ENCODE measurements at places on chromosomes 3 and 15.

DNA sequence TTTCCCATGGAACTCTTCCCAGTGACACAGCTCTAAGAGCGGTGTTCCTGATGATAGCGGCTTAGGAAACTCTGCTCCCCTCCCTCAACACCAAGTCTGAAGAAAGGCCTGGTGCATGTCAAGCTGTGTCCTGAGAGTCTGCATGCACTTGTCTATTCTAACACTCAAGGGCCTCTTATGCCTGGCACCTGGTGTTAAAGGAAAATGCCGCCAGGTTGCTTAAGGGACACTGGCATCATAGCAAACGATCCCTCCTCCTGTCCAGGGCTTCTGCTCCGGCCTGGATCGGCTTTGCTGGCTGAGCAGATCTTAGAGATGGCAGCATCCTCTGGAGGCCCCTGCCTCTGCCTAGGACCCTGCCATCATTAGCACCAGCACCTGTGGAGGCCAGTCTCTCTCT is 121.7 kb downstream of the MEGF11 start:
- no peak for DNase-seq

DNA sequence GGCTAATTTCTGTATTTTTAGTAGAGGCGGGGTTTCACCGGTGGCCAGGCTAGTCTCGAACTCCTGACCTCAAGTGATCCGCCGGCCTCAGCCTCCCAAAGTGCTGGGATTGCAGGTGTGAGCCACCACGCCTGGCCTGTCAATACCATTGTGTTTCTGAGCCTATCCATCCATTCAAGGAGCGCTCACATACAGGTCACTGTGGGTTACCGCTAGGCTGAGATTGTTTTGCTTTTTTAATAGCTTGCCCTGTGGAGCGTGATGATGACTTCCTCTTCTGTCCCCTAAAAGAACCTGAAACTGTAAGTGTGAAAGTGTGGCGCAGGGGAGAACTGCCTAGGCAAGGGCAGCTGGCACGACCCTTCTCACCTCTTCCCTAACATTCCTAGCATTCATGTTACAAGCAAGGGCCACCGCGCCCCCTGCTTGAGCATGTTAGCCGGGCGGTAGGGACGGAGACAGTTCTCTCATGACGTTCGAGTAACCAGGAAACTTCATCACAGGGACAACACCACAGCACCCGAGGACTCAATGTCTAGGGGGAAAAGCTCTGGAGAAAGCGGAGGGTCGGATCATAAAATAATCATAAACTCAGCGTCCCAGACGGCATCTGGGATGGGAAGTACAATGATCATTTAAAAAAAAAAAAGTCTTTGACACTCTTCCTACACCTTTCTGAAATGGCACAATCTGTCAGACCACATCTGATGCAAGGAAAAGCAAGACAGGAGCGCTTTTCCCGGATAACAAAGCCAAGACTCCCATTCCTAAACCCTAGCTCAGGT is 790 bp downstream of the LAMP3 start:
- no peak for DNase-seq

GRCh38 chr3:34782871-34783270 is 856.5 kb upstream of the ARPP21 start:
- DNase-seq, result no peak

DNA sequence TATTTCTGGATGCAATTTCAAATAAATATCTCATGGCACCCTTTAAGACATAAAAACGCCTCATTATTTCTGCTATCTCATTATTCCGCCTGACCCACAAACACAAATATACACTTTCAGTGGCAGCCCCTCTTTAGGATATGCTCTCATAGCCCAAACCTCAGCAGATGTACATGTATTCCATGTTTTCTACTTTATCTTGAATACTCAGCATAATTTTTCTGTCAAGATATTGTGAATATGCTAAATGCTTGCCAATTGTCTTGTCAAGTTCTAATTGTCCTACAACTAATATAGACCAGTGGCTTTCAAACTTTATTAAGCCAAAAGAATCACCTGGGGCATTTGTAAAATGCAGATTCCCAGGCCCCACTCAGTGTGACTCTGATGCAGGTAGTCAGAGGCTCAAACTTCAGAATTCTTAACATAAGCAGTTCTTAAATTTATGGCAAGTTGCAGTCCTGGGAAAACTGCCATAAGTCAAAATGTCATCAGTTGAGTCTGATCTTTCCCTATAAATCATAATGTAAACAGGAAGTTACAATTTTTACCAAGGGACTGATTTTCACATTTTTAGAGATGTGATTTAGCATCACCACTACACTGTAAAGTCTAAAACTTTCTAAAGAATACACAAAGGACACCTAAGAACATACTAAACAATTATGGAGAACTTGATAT is 135.1 kb downstream of the TBL1XR1 start:
- peak; percentile 33 for DNase-seq

- no peak for DNase-seq
These were observed 203.9 kb downstream of the NR1D2 start for GRCh38 chr3:24149032-24149431.

- peak; percentile 83 for DNase-seq
These were observed 187.1 kb upstream of the PROK2 start for GRCh38 chr3:71972031-71972430.

DNA sequence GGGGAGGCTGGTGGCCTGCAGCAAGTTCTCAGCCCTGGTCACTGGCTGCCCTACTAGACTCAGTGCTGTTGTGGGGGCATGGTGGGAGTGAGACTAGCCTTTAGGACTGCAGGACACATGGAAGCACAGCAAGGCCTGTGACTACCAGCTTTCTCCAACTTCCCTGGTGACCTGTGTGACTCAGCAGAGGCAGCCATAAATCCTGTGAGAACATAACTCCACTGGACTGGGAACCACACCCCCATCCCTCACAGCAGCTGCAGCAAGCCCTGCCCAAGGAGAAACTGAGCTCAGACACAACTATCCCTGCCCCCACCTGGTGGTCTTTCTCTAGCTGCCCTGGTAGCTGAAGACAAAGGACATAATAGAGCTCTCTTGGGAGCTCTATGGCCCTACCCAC is 111.3 kb downstream of the DCLK3 start:
- DNase-seq, result peak; percentile 18

All from NCI-H226 (cell line).